Dorsolateral prefrontal cortex (tissue), 122 donors: ENCODE measurements at places on chromosomes 1 and 21.
A peak's percentile ranks its signal among the peaks of the same experiment; 100 is the strongest.

- no peak for DNase-seq
Observed at GRCh38 chr1:110083866-110084226, 13.4 kb upstream of the ALX3 start.

GRCh38 chr1:235244974-235245592 is 82.9 kb downstream of the ARID4B start:
- no peak for DNase-seq

DNA sequence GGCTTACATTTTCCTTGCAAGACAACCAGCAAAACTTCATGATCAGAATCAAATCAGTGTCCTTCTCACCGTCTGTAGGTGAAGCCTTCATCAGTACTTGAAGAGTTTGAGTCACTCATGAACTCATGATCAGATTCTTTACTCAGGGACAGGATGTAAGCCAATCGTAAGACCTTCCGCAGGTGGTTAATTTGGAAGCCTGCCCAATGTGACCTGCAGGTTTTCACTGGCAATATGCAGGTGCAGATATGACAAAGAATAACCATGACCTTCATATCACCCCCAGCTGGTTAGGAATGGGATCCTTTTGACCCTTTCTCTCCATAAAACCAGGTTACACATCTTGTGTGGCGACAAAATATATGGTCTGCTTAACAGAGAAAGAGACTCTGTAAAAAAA is 2.4 kb upstream of the PRAMEF20 start:
- no peak for DNase-seq

DNA sequence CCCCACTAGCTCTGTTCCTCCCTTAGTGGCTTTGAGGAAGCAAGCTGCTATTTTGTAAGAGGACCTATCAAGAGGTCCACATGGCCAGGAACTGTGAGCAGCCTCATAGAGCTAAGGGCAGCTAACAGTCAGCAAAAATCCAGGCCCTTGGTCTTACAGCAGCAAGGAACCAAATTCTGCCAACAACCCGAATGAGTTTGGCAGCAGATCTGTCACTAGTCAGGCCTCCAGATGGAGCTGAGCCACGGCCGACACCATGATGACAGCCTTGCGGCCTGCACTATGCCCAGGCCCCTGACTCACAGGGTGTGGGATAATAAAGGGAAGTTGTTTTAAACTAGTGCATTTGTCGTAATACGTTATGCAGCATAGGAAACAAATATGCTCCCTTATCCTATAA is 28.0 kb upstream of the H3-3A start:
- peak; percentile 79 for DNase-seq

DNA sequence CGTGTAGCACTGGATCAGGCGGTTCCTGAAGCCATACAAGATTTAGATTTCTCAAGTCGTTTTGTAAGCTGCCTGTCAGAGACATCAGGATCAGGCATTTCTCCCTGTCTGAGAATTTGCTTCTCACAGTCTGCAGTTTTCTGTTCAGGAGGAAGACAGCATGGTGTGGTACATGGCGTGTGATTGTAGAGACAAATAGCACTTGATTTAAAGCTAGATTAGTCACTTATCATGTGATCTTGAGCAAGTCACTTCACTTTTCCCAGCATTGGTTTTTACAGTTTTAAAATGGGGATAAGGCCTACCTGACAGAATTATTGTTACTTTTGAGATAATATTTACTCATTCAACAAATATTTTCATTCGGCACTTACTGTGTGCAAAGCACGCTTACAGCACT is 63.3 kb downstream of the AK4 start:
- DNase-seq, result no peak

GRCh38 chr1:69991644-69992043 is 213.7 kb downstream of the LRRC40 start:
- DNase-seq, result no peak

DNA sequence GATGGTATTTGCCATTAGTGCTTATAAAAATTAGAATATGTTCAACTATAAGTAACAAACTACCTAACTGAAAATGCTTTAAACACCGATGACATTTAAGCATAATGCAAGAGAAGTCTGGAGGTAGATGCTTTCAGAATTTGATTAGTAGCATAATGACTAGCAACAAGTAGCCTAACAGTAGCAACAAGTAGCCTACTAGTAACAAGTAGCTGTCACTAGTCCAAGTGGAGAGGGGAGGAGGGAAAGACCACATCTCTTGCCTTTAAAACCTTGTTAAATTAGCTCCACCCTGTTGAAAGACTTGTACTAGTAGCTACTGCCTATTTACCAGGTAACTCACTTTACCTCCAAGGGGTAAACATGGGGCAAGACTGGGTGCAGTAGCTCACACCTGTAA is 7.9 kb downstream of the GPR88 start:
- DNase-seq, result no peak

- DNase-seq, result peak; percentile 63
Observed at GRCh38 chr1:99264201-99265021, at the start of gene PLPPR4. TSS of gene PLPPR4 (plus strand) at chr1:99264492. CDS start at chr1:99264594, 102 bp downstream.

- DNase-seq, result no peak
Observed at GRCh38 chr1:75643460-75643859, 32.5 kb upstream of the SLC44A5 start.

GRCh38 chr1:77382366-77382765 is 100.5 kb downstream of the AK5 start:
- DNase-seq, result no peak

DNA sequence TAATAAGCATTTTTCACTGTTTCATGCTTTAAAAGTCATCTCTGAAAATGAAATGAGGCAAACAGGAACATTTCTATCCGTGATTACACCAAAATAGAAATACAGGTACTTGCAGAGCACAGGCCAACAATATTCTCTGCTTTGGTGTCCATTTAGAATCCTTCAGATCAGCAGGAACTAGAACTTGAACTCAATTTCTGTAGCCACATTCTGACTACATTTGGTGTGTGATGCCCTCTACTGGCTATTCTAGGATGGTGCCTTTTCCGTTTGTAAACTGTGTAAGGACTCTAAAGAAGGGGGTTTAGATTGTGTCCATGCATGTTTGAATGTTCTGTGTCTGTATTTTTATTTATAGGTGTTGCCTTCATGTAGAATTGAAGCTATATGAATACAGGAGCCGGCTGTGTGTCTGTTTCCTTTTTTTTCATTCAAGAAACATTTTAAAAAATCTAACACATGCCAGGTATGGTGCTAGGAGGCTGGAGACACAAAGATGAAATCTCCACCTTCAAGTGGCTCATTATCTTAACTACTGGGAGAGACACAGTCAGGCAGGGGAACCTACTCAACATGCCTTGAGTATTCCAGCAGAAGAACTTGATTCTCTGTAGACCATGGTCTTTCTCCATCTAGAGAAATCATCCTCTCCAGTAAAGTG is 7.6 kb upstream of the ZNF326 start:
- no peak for DNase-seq

GRCh38 chr1:243431591-243431990 is 175.8 kb downstream of the SDCCAG8 start:
- no peak for DNase-seq

DNA sequence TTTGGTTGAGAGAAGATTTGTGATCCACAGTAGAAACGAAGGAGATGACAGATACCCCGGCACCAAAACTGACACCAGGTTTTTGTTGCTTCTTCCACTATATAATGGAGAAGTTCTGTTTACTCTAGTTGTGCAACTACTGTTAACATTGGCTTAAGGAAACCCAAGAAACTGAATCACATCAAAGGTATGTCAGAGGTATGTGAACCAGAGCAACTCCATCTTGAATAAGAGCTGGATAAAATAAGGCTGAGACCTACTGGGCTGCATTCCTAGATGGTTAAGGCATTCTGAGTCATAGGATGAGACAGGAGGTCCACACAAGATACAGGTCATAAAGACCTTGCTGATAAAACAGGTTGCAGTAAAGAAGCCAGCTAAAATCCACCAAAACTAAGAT is 173.7 kb upstream of the CAMK1G start:
- no peak for DNase-seq

DNA sequence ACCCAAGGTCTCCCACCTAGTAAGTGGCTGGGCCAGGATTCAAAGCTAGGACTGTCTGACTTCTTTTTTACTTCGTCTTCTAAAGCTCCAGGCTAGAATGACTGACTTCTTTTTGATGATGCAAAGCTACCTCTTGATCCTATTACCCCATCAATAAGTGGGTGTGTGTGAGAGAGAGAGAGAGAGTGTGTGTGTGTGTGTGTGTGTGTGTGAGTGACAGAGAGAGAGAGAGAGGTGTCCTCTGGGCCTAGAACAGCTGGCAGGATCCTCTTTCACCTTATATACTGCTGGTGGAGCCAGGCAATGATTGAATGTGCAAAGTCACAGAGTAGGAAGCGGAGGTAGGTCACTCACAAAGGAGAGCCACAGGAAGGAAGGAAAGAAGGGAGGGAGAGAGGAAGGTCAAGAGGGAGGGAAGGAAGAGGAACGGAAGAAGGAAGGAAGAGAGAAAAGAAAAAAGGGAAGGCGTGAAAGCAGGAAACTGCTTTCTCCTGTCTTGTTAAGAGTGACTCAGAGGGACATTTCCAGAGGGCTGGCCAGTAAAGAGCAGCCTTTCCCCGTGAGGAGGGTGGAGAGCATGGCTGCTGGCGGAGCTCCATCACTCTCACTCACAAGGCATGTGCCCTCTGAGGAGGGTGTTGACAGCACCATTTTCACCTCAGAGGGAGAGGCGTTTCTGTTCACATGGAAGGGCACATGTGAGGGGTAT is 68.9 kb downstream of the CDC7 start:
- DNase-seq, result no peak

DNA sequence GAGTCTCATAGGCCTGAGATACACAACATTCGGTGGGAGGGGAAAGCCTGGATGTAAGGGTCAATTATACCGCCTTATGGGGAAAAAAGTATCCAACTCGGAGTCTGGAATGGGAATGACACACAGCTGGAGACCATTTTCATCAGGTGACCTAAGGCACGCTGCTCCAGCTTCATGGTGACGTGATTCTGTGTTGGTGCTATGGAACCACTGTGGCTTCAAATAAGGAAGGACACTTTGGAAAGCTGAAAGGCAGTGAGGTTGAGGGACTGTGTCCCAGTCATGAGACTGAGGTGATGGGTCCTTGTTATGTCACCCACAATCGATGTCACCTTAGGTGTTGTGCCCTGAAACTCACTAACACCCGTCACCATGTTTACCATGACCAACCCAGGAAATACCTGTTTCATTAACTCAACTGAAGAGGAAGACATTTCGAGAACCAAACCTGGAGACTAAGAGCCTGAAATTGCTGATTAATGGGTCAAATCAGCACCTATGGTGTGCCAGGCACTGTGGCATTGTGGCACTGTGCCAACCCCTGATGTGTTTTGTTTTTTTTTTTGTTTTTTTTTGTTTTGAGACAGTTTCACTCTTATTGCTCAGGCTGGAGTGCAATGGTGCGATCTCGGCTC is 54.5 kb downstream of the IRF2BP2 start:
- DNase-seq, result no peak
